Heart left ventricle (tissue), 16 donors: ENCODE measurements at places on chromosomes 2 and 18. TPM values are rescaled to one million over a fixed set of nuclear protein-coding genes. Genes with fewer than 3 reads are reported as not detected.

CTLA4 gene
- not detected for total RNA-seq

DNA sequence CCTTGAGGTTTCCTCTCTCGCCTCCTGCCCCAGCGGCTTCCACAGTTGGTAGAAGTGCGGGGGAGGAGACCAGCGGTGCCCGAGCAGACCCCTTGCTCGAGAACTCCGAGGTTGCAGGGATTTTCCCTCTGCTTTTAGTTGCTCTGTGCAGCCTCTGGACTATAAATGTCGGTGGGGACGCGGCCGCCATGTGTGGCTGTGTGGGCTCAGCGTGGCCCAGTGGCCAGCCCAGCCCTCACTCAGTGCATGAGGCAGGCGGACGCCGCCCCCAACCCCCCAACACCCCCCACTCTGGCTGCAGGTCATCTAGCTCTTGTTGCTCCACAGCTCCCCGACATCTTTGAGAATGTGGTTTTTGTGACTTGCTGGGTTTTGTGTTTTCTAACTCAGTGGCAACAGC, 15.3 kb upstream of the D2HGDH start:
- DNase-seq: no peak

DNA sequence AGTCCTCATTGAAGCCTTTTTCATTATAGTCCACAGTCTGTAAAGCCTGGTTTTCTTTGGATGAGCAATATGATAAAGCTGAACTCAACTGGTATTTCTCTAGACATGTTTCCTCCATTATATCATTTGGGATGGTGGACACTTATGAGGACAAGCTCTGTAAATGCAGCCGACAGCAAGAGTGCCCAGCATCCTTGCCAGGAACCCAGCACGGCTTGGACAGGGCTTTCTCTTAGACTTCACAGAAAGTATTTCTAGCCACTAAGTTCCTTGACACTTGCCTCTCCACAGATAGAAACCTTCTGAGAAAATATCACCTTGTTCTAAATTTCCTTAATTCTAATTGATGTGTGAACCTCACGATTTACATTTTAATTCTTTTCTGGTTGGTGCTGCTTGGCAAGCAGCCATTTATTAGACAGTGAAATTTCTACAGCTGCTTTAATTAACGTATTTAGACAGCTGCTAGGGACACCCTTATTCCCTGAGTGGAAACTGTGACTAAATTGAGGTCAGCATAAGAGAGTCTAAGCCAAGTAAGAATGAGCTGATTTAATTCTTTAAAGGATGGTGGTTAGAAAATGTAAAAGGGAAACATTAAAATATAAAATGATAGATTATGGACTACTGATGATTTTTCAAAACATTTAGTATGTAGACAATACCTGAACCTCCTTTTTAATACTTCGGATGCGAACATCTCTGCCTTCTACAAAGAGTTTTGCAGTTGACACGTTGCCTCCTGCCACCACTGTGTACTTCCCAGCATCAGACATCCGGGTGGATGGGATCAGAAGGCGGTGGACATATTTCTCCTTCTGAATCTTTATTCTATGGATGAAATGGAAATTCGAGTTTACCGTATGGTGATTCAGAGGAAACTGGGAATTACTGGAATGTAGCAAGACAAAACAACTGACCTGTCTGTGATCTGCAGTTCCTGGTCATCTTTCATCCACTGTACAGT, 39.8 kb downstream of the TTN start:
- DNase-seq: no peak

DNA sequence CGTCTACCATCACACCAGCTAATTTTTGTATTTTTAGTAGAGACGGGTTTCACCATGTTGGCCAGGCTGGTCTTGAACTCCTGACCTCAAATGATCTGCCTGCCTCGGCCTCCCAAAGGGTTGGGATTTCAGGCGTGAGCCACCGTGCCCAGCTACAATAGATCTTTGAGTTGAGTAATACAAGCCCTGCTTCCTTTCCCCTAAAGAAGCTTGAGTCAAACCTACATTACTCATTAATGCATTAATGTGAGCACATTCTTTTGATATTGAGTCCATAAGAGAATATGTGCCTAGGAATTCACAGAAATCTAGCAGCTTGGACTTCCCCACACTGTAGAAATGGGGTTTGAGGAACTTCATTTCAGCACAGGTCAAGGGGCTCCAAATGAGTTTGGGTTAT, 39.6 kb downstream of the PSMG2 start:
- DNase-seq: no peak

- peak; percentile 65 for DNase-seq
These were observed 73.0 kb downstream of the NCAPH start for GRCh38 chr2:96408616-96409015.
